Astrocyte (in vitro differentiated cells and primary cell): ENCODE measurements at places on chromosomes 13 and 19.
A peak's percentile ranks its signal among the peaks of the same experiment; 100 is the strongest.

GRCh38 chr19:41615207-41615606, 11.7 kb downstream of the CEACAM4 start:
- DNase-seq, result no peak

DNA sequence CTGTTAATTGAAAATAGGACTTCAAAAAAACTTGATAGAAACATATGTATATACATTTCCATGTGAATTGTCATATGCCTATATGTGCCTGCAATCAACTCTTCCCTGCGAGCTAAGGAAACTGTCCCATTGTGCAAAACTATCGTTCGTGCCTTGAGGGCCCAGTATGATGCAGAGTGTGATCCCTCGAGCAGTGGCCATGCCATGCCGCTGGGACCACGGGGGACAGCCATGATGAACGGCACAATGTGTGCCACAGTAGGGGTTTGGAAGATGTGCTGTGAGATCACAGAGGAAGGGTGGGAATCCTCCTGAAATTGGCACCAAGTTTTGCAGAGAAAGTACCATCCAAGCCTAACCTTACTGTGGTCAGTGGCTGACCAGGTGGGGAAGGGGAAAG, 118.1 kb upstream of the SOX1 start:
- no peak for DNase-seq

- no peak for DNase-seq
Observed at GRCh38 chr13:63901630-63902029, 2486.0 kb upstream of the PCDH20 start.

DNA sequence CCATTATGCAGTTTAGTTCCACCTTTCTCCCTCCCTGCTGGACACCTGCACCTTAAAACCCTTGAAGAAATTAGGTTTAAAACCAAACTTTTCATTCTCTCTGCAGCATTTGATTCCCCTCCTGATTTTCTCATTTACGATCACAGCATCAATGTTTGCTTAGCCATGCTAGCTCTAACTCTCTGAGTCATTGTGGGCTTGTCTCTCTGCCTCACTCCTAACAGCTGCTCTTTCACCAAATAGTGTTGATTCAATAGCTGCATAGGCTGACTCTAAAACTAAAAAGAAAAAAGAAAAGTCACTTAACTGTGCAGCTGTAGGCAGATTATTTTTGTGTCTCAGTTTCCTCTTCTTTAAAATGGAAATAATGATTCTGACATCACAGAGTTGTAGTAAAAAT, 1124.9 kb downstream of the DIAPH3 start:
- peak; percentile 65 for DNase-seq

- no peak for DNase-seq
Observed at GRCh38 chr13:73740666-73741065, 393.5 kb downstream of the KLF12 start.

- DNase-seq, result no peak
Observed at GRCh38 chr13:49450105-49450819, 6.2 kb downstream of the SETDB2 start.

DNA sequence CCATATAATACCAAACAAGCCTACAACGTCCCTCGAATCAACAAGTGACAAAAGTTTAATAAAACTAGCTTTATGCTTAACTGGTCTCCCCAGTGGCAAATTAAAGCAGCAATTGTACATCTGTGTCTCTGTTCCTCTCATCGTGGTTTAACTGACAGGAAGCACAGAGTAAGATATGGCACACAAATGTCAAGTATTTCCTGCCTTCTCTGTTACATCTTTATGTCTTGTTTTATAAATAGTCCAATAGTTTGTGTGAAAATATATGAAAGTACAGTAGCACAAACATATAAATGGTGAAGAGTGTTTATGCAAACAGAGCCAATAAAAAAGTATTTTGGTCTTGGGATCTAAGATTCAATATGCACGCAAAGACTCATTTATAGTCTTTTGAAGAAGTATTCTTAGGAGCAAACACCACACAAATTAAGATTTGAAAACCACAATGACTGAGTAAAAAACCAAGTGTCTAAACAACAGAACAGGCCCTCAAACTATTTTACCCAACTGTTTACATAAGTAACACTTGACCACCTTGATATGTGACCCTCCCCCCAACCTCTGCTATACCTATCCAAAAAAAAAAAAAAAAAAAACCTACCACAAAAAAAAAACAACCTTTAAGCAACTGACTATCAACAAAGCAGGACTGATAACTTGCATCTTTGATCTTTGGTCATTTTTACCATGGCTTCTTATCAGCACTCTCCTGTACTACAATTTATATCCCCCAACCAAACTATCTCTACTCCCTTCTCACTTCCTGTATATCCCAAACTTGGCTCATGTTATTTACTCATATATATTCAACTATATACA, 14.0 kb downstream of the ELF1 start:
- DNase-seq, result no peak

GRCh38 chr19:48837051-48837524, 797 bp upstream of the HSD17B14 start:
- DNase-seq, result peak; percentile 82

DNA sequence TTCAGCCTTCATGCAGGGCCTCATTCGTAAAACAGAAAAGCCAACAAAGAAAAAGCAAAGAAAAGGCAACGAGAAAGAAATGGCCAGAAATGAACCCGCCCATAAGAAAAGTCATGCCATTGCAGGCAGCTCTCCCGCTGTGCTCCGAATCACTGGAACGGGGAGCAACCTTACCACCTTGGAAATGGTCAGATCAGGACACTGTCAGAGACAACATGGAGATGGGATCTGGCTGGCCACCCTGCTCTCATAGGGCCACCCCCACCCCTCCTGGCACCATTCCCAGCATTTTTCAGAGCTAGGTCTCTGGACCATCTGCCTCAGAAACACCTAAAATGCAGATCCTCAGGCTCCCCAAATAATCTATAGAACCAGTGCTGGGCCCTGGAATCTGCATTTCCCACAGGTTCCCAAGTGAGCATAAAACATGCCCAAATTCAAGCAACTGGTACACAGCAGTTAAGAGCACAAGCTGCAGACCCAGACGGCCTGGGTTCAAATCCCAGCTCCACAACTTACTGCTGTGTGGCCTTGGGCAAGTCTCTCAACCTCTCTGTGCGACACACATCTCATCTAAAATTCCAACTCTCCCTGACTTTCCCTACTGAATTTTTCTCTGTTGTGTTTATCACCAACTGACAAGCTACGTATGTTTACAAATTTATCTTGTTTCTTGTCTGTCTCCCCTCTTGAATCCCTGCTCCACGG, 151.6 kb downstream of the IER2 start:
- no peak for DNase-seq

- DNase-seq, result peak; percentile 19
Observed at GRCh38 chr19:57267291-57267690, 13.0 kb upstream of the ZNF460 start.

DNA sequence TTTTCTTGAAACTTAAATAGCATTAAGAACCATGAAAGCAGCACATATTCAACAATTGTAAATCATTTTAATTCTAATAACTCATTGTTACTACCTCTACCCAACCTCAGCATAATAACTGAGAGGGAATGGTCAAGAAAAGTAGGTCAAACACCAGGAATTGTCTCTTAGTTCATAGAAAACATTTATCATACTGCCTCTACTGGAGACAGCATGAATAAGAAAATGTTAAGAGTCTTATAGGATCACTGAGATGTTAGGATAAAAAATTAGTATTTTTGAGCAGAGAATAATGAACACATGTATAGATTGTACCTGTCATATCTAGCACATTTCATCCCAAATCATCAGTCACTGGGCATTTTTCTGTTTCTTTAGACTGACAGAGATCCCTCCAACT, 515.3 kb downstream of the PCDH9 start:
- no peak for DNase-seq

GRCh38 chr13:110758195-110758805, 44.8 kb downstream of the ING1 start:
- DNase-seq, result peak; percentile 2

GRCh38 chr13:113002206-113002912, 33.3 kb downstream of the MCF2L start:
- no peak for DNase-seq

DNA sequence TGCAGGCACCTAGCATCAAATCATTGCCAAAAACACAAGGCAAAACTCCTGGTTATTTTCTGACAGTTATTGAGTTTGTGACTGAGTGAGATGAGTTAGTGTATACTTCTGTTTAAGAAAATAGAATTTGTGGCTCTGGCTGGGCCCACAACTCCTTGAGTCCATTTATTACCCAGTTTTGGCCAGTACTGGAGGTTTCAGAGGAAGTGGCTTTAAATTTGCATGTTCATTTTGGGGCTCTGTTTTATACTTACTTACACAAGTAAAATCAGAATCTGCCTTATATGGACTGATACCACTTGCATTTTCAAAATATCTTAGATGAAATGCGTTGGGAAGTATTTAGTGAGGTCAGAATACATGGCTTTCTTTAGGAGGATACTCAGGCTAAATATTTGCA, 29.0 kb downstream of the TNFSF11 start:
- DNase-seq, result no peak

GRCh38 chr13:77416666-77417212, 89.8 kb upstream of the MYCBP2 start:
- no peak for DNase-seq

DNA sequence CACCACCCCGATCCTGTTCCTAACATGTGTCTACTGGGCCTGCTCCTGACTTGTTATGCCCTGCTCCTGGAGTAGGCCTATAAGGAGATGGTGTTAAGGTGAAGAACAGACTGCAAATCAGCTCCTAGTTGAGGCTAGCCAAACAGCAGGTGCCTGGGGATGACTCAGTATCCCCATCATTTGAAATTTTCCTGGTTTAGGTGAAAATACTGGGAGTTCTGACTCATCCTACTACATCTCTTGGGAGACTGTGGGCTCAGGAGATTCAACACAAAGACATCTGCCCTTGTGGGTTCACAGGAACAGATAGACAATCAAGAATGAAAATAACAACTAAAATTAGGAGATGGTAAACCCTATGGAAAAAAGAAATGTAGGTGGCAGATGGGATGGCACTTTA, 41.2 kb downstream of the BRD4 start:
- DNase-seq, result peak; percentile 73

DNA sequence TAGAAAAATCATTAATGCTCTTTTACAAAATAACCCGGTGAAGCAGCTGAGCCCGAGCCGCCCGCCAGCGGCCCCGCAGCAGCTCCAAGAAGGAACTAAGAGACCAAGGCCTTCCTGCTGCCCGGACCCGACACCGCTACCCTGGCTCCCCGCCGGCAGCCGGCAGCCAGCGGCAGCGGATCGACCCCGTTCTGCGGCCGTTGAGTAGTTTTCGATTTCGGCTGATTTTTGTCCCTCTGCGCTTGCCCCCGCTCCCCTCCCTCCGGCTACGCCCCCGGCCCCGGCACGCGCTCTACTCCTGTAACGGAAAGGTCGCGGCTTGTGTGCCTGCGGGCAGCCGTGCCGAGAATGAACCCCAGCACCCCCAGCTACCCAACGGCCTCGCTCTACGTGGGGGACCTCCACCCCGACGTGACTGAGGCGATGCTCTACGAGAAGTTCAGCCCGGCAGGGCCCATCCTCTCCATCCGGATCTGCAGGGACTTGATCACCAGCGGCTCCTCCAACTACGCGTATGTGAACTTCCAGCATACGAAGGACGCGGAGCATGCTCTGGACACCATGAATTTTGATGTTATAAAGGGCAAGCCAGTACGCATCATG, at the start of gene PABPC3:
TSS of gene PABPC3 (plus strand) at position 286 of the 603 bp plus-strand sequence. CDS start at position 349, 63 bp downstream.
- no peak for DNase-seq

- no peak for DNase-seq
Observed at GRCh38 chr13:100389617-100390016, 199.0 kb downstream of the GGACT start.

GRCh38 chr19:14142262-14143190, 6.1 kb upstream of the ASF1B start:
- DNase-seq, result no peak
